ENCODE measurements at places on chromosomes 5 and 9.

DNA sequence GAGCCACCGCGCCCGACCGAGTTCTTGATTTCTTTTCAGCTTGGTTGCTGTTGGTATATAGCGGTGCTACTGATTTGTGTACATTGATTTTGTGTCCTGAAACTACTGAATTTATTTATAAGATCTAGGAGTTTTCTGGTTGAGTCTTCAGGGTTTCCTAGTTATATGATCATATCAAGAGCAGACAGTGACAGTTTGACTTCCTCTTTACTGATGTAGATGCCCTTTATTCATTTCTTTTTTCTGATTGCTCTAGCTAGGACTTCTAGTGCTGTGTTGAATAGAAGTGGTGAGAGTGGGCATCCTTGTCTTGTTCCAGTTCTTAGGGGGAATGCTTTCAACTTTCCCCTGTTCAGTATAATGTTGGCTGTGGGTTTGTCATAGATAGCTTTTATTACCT is 17.4 kb upstream of the LRRC19 start:
- DNase-seq: no peak

DNA sequence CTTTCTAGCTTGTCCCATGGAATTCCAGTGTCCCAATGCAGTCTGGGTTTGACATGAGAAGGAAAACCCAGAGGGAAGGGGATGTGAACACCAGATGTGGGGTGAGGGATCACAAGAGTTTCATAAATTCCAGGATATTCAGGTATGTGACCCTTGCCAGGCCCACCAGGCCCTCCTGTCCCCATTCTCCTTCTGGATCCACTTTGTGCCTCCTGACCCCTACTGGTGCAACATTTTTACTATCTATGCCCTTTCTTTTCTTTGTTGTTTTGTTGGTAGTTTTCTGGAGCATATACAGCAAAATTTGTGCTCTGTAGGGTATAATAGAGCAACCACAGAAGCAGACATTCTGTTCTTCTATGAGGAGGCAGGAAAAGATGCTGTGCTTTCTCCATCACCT is 597.0 kb upstream of the GRAMD2B start:
- DNase-seq: no peak

- peak; percentile 77 for DNase-seq
Measured at GRCh38 chr5:37723162-37723961, 116.5 kb downstream of the GDNF start.

- DNase-seq: no peak
Measured at GRCh38 chr5:121987685-121988073, 25.9 kb downstream of the SRFBP1 start.

DNA sequence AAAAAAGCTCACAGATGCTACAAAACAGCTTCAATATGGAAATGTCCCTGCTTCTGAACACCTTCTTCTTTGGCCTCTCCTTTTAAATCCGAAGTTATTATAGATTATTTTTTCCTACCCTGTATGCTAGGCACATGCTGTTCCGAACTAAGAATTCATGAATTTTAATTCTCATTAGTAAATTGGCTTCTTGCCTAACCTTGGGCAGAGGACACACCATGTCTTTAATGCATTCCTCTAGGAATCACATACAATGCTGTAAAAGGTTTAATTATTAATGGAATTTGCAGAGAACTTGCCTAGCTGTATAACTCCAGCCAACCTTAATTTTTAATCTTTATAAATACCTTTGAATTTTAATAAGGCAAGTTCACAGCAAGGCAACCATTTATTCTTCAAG is 234.4 kb downstream of the NTRK2 start:
- no peak for DNase-seq

All from astrocyte of the hippocampus (primary cell).